ENCODE measurements at places on chromosomes 11 and 22.

DNA sequence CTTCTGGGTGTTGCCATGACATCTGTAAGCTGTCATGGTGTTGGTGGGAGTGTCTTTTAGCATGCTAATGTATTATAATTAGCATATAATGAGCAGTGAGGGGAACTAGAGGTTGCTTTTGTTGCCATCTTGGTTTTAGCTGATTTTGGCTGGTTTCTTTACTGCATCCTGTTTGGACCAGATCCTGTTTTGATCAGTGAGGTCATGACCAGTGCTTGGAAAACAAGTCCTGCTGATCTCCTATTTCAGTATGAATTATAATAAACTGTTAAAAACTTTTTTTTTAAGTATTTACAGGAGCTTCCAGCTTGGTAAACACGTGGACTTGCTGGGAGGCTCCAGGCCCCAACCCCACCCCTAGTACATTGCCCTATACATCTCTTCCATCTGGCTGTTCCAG lies 30.5 kb upstream of the P4HA3 start:
- DNase-seq, result no peak

- no peak for DNase-seq
Observed at GRCh38 chr11:104661901-104662300, 236.4 kb downstream of the CASP12 start.

- DNase-seq, result no peak
Observed at GRCh38 chr11:9568854-9569587, 4.4 kb upstream of the WEE1 start.

GRCh38 chr11:117458275-117459122 lies 130.8 kb downstream of the CEP164 start:
- DNase-seq, result no peak

DNA sequence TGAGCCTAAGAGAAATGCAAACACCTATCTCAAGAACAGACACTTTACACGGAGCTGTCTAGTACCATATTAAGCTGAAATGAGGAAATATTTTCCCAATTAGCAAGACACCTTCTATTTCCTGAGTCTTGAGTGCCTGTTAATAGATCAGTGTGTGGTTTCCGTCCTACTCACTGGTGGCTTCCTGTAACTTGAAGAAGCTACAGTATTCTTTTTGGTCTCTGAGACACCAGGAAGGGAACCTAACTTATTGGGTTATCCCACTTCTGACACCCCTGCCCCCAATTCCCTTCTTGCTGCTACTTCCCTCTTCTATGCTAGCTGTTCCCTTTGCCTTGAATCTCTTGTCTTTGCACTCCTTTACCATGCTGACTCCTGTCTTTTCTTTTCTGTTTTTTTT lies 92.7 kb downstream of the FDX1 start:
- DNase-seq, result peak; percentile 23

DNA sequence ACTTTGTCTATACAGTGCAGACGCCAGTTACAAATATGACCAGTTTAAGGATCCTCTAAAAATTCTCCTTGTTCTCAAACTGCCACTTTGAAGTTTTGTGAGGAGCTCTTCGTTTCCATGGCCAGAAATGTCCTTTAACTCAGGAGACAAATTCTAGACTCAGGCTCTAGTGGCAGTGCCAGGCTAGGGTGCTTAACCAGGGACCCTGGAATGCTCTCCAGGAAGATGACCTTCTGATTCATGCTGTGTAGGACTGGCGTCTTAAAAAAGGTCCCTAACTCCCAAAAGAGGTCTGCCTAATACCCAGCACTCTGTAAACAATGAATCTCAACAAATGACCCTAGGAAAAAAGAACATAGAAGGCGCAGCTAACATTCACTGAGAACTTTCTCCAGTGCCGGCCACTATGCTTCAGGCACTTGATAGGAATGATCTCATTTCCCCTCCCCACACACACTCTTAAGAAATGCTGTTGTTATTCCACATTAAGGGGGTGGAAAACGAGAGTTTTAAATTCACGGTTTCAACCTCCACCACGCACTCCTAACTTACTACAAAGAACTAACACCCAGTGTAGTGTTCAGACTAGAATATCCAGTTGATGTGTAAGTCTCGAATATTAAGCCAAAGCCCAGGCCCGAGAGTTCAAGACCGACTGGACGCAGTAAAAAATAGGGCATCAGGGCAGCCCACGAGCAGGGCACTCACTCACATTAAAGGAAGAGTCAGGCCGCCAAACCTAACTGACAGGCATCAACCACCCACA lies 747 bp downstream of the NXF1 start:
- peak; percentile 48 for DNase-seq

- no peak for DNase-seq
Observed at GRCh38 chr11:78977009-78977408, 402.3 kb upstream of the NARS2 start.

DNA sequence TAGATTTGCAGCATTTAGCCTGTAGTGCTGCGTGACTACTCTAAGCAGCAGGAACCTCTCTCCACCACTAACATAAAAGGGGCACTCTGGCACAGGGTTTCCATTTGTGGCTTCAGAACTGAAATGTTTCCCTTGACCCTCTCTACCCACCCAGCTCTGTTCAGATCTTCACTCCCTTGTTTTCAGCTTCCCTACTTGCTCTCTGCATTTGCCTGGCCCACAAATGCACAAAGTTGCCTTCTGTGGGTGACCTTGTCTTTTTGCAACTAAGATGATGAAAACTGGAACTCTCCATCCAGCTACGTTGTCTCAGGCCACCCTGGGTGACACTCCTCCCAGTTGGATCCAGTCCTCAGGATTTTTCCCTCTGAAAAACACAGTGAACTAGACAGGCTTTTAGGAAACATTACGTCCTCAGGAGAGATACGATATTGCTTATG lies 19.8 kb upstream of the PSMA1 start:
- DNase-seq, result no peak

- DNase-seq, result no peak
Observed at GRCh38 chr22:36077271-36077670, 48.6 kb upstream of the RBFOX2 start.

DNA sequence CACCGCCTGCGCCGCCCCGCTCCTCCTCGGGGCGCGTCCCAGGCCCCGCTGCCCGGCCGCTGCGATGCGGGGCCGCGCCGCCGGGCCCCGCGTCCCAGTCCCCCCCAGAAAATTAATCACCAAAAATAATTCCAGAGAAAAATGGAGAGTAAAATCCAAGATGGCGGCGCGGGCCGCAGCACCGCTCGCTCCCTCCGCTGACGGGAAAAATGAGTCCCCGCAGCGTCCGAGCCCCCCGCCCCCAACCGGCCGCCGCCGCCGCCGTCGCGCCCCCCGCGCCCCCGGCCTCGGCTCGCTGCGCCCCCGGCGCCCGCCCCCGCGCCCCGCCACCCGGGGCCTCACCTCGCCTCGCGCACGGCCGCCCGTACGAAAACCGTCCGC lies at the start of gene KMT5B:
KMT5B (minus strand) TSS at position 162 of the 381 bp plus-strand sequence. CDS start 23,220 bp downstream, outside the sequence.
- peak; percentile 33 for DNase-seq

DNA sequence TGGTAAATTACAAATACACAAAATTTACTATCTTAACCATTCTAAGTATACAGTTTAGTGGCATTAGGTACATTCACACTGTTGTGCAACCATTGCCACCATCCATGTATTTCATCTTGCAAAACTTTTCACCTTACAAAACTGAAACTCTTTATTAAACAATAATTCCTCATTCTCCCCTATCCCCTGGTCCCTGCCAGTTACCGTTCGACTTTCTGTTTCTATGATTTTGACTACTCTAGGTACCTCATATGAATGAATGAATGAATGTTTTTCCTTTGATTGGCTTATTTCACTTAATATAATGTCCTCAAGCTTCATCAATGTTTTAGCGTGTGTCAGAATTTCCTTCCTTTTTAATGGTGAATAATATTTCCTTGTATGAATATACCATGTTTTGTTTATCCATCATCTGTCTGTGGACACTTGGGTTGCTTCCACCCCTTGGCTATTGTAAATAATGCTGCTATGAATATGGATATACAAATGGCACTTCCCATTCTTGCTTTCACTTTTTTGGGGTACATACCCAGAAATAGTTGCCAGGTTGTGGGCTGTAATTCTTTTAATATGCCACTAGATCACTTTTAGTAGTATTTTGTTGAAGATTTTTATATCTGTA lies 93.0 kb downstream of the UVRAG start:
- no peak for DNase-seq

GRCh38 chr11:75492181-75492820 lies 33.4 kb downstream of the GDPD5 start:
- peak; percentile 68 for DNase-seq

DNA sequence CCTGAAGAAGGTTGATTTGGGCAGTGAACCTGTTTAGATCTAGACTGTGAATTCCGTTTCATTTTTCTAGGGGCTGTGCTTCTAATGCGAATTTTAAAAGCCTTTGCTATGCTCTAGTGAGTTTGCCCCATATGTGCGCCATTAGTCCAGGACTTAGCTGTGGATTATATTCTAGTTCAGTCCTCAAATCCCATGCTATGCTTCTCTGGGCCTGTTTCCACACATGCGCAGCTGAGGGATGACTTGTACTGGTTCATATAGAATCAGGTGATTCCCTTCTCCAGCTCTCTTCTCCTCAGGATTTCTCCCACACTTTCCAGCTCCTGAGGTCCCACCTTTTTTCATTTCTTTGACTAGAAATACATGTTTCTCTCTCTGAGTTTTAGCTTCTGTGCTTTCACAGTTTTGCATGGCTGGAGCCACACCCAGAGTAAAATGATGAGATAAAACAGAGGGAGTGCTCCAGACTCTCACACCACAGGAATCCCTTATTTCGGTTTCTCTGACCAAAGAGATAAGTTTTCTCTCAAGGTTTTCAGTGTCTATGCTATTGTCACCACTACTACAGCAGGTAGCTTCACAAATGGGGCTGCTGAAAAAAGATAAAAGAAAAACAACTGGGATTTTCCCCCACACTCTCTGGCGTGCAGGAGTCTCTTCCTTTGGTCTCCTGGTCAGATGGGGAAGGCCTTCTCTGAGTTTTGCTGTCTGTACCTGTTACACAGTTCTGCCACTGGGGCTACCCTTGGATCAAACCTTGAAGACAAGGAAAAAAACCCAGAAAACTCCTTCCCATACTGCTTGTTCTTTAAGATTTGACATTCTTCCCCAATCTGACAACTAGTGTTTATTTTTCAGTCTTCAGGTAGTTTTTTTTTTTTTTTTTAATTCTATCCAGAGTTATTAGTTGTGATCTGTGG lies 96.2 kb upstream of the TEAD1 start:
- DNase-seq, result no peak

- DNase-seq, result no peak
Observed at GRCh38 chr22:26780521-26780920, 123.1 kb downstream of the MIAT start.

DNA sequence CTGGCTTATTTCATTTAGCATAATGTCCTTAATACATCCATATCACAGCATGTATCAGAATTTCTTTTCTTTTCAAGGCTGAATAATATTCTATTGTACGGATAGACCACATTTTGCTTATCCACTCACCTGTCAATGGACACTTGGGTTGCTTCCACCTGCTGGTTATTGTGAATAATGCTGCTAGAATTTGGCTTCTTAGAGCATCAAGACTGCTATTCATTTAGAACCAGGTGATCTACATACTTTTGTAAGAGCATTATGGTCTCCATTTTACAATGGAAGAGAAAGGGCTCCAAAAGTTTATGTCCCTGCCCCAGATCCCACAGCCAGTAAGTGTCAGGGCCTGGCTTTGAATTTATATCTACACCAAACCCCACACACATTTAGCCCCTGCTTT lies 100.7 kb upstream of the CD82 start:
- DNase-seq, result no peak

- DNase-seq, result no peak
Observed at GRCh38 chr22:37026325-37026724, 6.8 kb downstream of the MPST start.

DNA sequence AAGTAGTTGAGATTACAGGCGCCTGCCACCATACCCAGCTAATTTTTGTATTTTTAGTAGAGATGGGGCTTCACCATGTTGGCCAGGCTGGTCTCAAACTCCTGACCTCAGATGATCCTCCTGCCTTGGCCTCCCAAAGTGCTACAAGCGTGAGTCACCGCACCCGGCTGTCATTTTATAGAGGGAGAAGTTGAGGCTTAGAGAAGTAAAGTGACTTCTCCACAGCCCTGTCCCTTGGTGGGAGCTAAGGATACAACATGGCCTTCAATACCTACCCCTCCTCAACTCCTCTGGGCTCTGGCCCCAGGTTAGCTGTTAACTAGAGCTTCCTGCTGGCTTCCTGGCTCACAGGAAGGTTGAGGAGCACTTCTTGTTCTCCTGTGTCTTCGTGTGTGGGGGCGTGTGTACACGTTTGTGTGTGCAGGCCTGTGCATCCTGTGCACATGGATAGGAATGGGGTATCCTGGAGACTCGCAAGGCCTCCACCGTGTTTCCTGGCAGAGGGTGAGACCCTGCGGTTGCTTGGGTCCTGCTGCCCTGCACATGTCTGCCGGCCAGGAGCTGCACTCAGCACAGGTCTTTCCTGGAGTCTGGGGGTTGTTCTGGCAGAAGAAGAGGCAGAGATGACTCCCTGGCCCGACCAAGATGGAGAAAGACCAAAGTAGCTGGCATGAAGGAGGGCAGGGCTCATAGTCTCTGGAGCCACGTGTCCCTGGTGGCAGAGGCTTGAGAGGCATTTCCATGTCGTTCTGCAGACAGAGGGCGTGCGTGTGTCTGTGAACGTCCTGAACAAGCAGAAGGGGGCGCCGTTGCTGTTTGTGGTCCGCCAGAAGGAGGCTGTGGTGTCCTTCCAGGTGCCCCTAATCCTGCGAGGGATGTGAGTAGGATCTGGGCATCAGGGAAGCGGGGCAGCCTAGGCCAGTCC lies 2.4 kb downstream of the SIDT2 start:
- DNase-seq, result peak; percentile 74

- no peak for DNase-seq
Observed at GRCh38 chr11:16080688-16081381, 275.5 kb downstream of the SOX6 start.

DNA sequence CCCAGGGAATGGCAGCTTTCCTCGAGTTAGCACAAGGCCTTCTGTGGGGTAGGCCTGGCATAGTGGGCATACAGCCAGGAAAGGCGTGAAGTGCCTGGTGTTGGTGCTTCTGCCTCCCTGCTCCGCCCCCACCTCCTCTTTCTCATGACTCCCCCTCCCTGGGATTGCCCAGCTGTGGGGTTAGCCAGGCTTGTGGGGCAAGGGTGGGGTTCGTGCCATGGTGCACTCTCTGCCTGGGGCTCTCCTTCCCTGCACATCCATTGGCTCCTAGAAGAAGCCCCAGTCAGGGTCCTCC lies 236.8 kb upstream of the NCAM1 start:
- no peak for DNase-seq

DNA sequence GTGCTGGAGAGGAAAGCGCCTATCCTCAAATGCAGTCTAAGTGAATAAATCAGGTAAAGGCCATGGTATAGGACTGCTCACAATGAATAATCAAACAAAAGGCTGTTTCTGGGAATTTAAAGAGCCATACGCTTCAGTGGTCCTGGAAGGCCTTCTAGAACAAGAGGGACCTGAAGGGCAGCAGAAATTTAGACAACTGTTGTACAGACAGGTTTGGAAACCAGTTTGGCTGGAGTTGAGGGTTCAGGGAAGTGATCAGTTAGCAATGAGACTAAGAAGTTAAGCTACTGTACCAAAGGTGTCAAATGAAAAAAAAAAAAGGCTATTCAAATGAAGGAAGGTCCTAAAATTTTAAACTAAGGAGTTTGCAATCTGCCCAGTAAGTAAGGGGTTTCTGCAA lies 56.6 kb upstream of the SCUBE2 start:
- no peak for DNase-seq

Data from kidney capillary endothelial cell (primary cell).